ENCODE measurements at places on chromosomes 5 and 9. TPM values are rescaled to one million over a fixed set of nuclear protein-coding genes. Genes with fewer than 3 reads are reported as not detected.
A peak's percentile ranks its signal among the peaks of the same experiment; 100 is the strongest.

DNA sequence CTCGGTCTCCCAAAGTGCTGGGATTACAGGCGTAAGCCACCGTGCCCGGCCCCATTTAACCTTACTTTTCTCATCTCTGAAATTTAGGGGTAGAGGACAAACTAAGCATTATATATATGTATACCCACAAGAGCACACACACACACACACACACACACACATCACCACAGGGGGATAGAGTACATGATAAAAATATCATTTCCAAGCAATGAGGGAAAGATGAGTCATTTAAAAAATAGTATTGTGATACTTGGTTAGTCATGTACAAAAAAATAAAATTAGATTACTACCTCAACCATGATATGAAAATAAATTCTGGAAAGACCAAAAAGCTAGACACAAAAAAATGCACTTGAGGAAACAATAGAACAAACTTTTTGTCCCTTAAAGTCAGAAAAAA lies 67.2 kb downstream of the CDH18 start:
- H3K4me3 ChIP-seq = no peak overlapping the region
- H3K36me3 ChIP-seq = peaks cover 4% of the 10 kb centered on the region
- no peaks in the 10 kb centered on the region for H3K27me3 ChIP-seq
- no peak overlapping the region for H3K27ac ChIP-seq

DNA sequence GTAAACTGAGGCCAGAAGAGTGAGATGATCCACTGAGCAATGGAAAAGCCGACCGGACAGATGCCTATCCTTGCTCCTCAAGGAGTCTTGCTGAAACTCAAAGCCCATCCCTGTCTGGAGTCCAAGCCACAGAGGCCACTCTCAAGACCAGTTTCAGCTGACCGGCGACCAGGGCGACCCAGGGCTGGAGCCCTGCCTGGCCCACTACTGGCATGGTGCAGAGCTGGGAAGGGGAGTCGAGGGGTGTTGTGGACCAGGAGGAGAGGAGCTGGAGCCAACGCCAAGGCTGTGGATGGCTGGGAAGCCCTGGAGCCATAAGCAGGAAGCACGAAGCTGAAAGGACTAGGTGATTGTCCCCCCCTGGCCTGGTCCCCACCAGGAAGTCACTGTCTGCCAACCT lies 22.1 kb downstream of the FAM163B start:
- no peak overlapping the region for H3K4me3 ChIP-seq
- H3K27me3 ChIP-seq = peaks cover 11% of the 10 kb centered on the region
- no peak overlapping the region for H3K27ac ChIP-seq
- H3K4me1 ChIP-seq = no peaks in the 10 kb centered on the region
- H3K36me3 ChIP-seq = no peaks in the 10 kb centered on the region

- no peaks in the 10 kb centered on the region for H3K4me1 ChIP-seq
- H3K27me3 ChIP-seq = peaks cover 10% of the 10 kb centered on the region
- DNase-seq = no peak
These were observed 29.0 kb upstream of the PITX1 start for GRCh38 chr5:135063056-135063445.

The PRRT1B gene
- total RNA-seq = not detected

- no peaks in the 10 kb centered on the region for H3K36me3 ChIP-seq
- no peaks in the 10 kb centered on the region for H3K27me3 ChIP-seq
- H3K27ac ChIP-seq = no peak overlapping the region
- DNase-seq = no peak
- H3K4me3 ChIP-seq = no peak overlapping the region
These were observed 234.5 kb downstream of the DENND1A start for GRCh38 chr9:123695386-123695785.

DNA sequence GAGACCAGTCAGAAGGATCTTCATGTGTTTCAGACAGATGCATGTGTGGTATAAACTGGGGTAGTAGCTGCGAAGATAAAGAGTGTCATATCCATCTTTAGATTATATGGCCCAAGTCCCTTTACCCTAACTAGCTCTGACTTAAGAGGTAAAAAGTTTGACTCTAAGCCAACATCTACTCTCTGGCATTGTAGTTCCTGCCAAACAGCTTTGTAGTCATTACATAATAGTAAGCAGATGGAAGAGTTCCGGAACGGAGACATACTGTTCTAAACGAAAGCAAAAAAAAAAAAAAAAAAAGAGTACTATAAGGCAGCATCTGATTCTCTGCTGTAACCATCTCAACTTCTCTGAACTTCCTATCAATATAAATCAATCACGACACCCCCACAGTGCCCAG lies 48.8 kb downstream of the CEMIP2 start:
- peaks cover 32% of the 10 kb centered on the region for H3K36me3 ChIP-seq
- H3K27me3 ChIP-seq = no peaks in the 10 kb centered on the region
- DNase-seq = no peak

GRCh38 chr5:31008231-31008630 lies 185.3 kb upstream of the CDH6 start:
- H3K4me1 ChIP-seq = no peaks in the 10 kb centered on the region
- peaks cover 6% of the 10 kb centered on the region for H3K36me3 ChIP-seq
- H3K4me3 ChIP-seq = no peak overlapping the region
- H3K27me3 ChIP-seq = no peaks in the 10 kb centered on the region
- no peak overlapping the region for H3K27ac ChIP-seq
- DNase-seq = no peak

DNA sequence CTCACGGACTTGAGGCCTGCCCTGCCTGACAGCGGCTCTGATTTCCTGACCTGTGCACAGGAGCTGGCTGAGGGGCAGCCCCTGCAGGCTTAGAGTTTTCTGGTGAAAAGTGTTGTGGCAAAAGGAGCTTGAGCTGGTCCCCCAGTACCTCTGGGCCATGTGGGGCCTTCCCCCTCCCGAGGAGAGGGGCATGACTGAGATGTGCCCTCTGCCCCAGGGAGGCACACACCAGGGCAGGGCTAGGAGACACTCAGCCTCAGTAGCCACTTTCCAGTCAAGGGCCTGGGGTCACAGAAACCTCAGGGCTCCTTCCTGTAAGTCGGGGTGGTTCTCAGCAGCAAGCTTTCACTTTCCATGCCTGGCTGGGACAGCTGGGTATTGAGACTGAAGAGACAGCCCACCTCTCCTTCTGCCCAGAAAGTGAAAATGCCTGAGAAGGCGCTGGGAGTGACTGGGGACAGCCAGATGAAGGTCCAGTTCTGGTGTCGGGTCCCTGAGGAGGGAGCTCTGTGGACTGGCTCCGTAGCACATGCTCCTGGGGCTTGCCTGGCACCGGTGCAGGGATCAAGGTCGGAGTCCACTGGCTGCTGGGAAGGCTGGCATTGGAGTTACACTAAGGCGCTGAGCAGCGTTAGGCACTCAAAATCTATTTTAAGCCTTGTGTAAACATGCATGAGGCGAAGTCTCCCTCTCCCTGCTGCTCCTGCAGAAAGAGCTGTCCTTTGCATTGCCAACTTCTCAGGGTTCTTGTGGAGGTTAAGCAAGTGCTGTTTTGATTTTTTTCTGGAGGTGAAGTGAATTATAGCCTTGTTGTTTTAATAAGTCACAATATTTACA lies 394.9 kb downstream of the GADD45G start:
- peak; percentile 92 for DNase-seq
- H3K27me3 ChIP-seq = no peaks in the 10 kb centered on the region
- no peaks in the 10 kb centered on the region for H3K36me3 ChIP-seq
- peak overlapping the region; percentile 78 for H3K4me3 ChIP-seq
- H3K4me1 ChIP-seq = peaks cover 39% of the 10 kb centered on the region

- H3K27ac ChIP-seq = no peak overlapping the region
- H3K4me3 ChIP-seq = no peak overlapping the region
- no peak for DNase-seq
- H3K4me1 ChIP-seq = no peaks in the 10 kb centered on the region
These were observed 667.1 kb upstream of the RGMB start for GRCh38 chr5:98106116-98107031.

GRCh38 chr9:751137-752051 lies 90.1 kb upstream of the DMRT1 start:
- H3K4me1 ChIP-seq = peaks cover 82% of the 10 kb centered on the region
- H3K27me3 ChIP-seq = peaks cover 7% of the 10 kb centered on the region
- H3K27ac ChIP-seq = peak overlapping the region; percentile 52

The THBS4 gene
- total RNA-seq = not detected

All from natural killer cell treated with Interleukin-12 subunit alpha and Interleukin-12 subunit beta and Interleukin-15 and Interleukin-18, amount 100 ng/mL, for 72 hours (primary cell).